ACHN (cell line): ENCODE measurements at places on chromosomes 13 and 19.
A peak's percentile ranks its signal among the peaks of the same experiment; 100 is the strongest.

GRCh38 chr13:110418944-110419343 is 111.9 kb downstream of the COL4A2 start:
- DNase-seq: peak; percentile 84

- no peak for DNase-seq
Measured at GRCh38 chr19:22422211-22422610, at the start of gene ZNF98. ZNF98 (minus strand) TSS chr19:22422346; CDS start chr19:22422224, 122 bp downstream.

- DNase-seq: no peak
Measured at GRCh38 chr13:87894059-87894458, 222.9 kb downstream of the SLITRK5 start.

DNA sequence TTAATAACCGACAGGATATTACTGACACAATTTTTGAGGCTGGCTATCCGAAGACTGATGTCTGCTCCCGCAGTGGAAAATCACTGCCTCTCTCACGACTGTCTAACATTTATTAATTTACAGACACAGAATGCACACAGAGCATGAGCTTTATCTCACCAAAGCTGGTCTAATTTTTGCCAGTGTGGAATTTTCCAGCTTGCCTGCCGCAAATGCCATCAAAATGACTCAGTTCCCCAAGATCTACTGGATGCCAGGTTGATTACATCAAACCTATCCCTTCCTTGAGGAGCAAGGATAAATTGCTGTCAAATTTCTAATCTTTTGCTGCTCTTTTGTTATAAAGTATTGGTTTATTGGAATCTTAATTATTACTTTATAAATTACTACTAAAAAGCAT is 1775.1 kb upstream of the PCDH20 start:
- DNase-seq: peak; percentile 97

DNA sequence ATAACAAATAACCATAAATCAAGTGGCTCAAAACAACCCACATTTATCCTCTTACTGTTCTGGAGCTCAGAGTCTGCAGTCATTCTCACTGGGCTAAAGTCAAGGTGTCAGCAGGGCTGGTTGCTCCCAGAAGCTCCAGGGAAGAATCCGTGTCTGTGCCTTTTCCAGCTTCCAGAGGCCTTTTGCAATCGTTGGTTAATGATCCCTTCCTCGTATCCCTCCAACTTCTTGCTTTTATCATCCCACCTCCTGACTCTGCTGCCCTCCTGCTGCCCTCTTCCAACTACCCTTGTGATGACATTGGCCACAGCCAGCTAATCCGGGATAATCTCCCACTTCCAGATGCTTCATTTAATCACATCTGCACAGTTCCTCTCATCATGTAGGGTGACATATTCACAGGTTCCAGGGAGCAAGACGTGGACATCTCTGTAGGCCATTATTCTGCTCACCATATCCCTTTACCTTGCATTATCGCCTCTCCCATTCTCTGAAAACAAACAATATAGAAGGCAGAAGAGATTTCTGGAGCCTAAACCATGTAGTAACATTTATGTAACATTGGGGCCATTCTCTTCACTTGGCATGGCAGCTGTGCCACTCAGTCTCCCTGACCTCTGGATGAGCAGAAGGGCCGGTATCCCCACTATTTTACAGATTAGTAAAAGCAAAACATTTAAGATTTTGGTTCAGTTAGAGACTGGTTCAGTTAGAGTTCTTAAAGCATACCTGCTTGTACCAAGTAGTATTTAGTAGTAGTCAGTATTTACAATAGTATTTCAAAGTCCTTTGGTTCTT is 53.5 kb downstream of the RFC3 start:
- DNase-seq: no peak

GRCh38 chr19:48768994-48769713 is 13.8 kb downstream of the FGF21 start:
- no peak for DNase-seq

DNA sequence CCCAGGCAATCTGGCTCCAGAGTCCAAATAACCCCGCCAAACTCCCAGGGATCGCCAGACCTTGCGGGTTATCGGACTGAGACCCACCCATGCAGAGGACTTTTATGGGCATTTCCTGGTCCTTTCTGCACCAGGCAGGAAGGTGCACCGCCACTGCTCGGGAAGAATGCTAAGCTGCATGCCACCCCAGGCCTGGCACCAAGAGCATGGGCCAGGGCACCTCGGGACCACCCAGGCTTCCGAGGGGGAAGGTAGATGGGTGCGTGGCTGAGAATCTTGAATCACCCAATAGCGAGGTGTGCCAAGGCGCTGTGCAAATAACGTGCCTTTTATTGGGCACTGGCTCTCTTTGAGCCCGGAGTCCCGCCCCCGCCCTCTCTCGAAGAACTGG is 422 bp upstream of the ZNF575 start:
- peak; percentile 69 for DNase-seq

- DNase-seq: peak; percentile 76
Measured at GRCh38 chr19:42191855-42192254, 25.6 kb downstream of the DEDD2 start.

- no peak for DNase-seq
Measured at GRCh38 chr19:1526979-1527649, 3.2 kb downstream of the PLK5 start.

GRCh38 chr19:30924670-30925069 is 424.6 kb downstream of the TSHZ3 start:
- no peak for DNase-seq

- no peak for DNase-seq
Measured at GRCh38 chr19:23718802-23719201, 31.8 kb upstream of the ZNF675 start.

DNA sequence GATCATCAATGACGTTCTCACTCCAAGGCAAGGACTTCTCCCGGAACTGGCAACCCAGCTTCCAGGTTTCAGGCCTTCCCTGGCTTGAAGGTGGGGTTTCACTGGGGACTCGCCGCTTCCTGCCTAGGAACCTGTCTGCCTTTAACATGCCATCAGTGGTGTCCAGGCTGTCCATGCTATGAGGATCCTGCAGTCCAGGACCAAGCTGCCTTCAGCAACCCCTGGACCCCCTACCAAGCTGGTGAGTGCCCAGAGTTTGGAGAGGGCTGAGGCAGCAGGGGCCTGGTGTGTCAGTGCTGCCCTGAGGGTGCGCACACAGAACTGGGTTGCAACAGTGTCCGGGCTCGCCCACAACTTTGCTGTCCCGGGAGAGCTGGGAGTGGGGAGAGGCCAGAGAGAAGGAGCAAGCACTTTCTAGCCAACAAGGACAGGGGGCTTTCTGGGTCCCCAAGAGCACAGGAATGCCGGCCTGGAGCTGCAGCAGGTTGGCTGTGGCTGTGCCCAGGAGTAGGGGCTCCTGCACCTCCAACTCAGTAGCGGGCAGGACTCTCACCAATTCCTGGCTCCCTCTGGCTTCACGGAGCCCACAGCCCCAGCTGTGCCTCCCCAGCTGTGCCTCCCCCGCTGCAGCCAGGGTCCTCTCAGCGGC is 1563.2 kb upstream of the MIR17HG start:
- DNase-seq: no peak

- DNase-seq: no peak
Measured at GRCh38 chr13:49369866-49370265, 74.0 kb downstream of the CAB39L start.

- DNase-seq: peak; percentile 66
Measured at GRCh38 chr19:55189403-55189835, 9.3 kb upstream of the SYT5 start.

DNA sequence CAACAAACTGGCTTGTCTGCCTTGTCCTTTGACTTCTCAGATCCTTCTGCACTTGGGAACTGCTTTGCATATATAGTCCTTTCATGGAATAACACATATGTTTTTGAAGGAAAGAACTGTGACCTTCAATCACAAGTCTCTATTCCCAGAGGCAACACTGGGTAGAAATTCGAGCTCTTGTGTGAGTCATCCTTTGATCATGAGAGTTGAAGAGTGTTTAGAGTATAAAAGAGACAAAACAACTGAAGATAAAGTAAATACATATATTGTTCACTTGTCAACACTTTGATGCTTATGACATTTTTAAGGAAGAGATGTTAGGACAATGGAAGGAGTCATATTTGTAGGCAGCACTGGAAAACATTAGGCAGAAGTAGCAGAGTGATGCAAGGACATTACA is 5.2 kb upstream of the OR7A5 start:
- no peak for DNase-seq

DNA sequence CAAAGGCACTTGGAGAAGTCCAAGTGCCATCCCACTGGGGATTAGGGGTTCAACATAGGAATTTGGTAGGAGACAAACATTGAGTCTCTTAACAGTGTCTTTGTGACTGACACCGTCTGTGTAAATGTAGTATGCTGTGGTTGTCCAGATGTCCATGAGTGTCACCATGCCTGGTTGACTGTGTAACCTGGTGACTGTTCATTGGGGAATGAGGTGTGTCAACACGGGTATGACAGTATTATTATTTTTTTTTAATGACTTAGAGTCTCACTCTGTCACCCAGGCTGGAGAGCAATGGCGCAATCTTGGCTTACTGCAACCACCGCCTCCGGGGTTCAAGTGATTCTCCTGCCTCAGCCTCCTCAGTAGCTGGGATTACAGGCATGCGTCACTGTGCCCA is 16.2 kb downstream of the PKN1 start:
- DNase-seq: no peak

DNA sequence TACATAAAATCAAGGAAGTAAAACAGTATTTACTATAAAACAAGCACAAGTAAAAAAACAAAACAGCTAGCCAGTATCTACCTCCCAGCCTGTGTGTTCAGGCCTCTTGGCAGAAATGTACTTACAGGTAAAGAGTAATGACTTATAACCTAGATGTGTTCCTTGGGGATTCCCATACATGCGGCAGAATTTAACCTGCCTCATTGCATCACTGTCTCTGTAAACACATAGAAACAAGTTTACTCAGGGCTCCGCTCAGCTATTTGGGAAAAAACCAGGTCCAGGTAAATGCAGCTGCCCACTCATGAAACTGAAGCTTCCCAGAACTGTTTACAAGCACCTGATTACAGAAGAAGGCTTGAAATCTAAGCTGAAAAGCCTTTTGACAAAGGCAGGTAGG is 50.7 kb upstream of the SERP2 start:
- DNase-seq: no peak
